ENCODE measurements at places on chromosomes 2 and 18.

- DNase-seq, result no peak
Measured at GRCh38 chr2:46835520-46835919, 80.1 kb downstream of the MCFD2 start.

DNA sequence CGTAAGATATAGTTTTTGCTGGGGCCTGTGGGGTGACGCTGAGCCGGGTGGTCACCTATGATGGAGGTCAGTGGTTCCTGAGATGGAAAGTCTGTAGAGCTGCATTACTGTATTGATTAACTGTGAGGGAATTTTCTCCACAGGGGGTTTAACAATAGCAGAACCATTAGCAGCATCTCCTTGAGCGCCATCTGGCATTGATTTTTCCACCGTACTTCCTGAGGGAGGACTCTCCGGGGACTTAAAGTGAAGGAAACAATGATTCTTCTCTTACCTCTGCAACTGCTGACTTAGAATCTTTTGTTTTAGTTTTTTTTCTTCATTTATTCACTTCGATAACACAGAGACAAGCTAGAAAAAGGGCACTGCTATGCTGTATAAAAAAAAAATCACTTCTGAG lies 22.6 kb upstream of the RNF125 start:
- no peak for DNase-seq

DNA sequence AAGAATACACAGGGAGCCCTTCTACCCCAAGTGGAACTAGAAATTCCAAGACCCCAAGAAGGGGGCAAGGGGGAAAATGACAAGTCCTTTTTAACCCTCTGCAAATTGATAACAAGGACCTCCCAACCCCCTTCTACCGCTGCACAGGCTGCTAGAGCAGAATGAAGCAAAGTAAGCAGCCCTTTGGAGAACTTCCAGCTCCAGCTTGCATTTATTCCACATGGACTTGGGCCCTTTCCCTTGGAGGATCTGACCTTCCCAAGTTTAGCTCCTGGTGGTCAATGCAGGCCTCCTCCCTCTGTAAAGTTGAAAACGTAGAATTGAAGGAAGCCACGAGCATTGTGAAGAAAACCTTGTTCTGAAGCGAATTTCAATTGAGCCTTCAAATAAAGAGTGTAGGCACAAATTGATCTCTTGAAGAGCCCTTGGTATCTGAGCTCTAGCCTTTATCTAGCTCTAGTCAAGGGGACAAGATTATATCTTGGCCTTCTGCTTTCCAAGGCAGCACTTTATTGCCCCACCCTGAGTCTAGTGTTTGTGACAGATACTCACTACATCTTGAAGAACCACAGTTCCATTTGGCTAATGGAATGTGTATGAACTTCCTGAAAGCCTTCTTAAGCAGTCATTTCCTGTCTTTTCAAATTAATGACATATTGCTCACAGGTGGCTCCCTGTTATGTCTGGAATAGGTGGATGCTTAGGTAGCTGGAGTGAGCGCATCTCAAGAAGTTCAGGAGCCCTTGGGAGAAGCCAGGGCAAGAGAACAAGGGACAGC lies 37.2 kb downstream of the SLC14A2 start:
- DNase-seq, result no peak

- DNase-seq, result no peak
Measured at GRCh38 chr18:3808985-3809780, 359.2 kb downstream of the TGIF1 start.

DNA sequence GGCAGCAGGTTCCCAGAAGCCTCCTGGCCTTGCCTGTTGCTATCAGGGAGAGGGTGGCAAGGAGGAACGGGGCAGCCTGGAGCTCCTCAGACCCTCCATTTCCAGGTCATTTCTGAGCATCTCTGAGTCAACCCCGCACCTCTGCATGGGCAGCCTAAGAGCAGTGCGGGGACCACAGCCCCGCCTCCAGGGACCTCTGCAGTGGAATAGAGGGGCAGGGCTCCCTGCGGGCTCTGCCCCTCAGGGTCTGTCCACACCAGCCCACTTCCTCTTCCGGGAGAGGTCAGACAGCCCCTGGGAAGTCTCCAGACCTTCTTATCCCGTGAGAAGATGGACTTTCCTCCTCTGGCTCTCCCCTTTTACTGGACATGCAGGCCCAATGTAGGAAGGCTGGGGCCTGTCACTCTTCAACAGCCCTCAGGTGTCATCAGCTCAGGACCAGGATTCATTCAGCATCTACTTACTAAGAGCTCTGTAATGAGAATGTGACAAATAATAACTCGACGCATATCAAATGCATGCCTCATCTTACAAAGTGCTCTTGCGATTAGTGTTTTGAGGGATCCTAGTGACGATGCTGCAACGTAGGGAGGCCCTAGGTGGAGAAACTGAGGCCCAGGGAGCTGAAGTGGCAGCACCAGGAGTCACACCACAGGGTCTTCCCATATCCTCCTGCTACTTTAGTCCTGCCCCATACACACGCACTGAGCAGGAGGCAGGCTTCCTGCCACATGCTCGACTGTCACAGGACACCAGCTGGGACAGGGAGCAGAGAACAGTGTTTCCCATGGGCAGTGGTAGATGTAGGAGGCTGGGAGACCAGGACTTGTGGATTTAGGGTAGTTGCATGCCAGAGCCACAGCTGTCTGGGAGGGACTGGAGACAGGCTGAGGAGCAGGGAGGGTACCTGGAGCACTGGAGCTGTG lies 28.0 kb downstream of the SH2D6 start:
- no peak for DNase-seq

DNA sequence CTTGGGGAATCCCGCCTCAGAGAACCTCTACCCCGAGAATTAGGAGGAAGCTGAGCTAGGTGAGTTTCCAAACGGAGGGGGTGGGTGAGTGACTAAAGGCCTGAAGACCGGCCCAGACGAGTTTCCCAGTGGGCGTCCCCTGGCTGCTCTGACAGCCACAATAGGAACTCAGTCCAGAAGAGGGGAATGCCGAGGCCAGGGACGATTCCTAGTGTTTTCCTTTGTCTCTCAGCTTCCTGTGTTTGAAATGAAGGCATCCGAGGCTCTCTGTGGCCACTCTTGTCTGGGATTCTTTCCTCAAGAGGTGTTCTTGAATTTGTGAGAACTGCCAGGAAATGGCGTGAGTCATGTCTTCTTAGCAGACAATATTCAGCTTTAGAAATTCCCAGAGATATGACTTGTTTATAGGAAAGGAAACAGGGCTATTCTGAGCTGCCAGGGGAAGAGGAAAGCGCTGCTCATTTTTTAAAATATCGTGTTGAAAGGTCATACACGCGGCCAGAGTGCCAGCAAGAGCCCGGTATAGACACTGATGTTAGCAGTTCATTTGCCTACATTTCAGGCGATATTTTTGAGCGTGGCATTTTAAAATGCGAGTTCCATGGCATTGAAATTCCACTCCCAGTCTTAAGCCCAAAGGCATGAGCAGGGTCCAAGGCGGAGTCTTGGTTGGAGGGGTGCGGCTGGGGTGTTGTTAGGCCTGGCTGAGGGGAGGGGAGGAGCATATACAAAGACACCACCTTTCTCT lies 169.1 kb upstream of the KLF7 start:
- peak; percentile 87 for DNase-seq

GRCh38 chr18:44729631-44730101 lies 49.0 kb downstream of the SETBP1 start:
- DNase-seq, result no peak

Measured in inflammatory macrophage (primary cell).